HFFc6 (cell line): ENCODE measurements at places on chromosomes 7 and 10.

DNA sequence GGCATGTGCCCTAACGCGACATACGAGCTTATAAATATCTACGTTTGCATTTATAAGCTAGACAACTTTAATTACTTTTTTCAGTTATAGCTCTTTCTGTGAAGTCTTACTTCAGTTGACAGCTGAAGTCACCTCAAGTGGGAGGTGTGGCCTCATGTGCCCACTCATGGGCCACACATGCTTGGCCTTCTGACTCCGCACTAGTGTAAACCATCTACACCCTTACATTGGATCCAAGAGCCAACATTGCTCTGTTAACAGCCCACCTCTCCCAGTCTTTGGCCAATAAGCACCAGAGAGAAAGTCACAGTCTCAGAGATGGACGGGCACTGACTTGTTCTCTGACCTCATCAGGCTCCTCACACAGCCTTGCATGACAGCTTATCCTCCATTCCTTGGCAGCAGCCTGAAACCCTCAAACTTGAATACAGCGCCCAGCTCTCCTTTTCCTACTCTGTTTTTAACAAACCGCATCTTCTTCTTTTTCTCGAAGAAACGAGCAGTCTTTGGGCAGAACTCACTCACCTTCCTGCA is 70.9 kb upstream of the AMPH start:
- DNase-seq = no peak

- peak; percentile 69 for DNase-seq
Measured at GRCh38 chr7:116777651-116778281, 84.6 kb upstream of the CAPZA2 start.

DNA sequence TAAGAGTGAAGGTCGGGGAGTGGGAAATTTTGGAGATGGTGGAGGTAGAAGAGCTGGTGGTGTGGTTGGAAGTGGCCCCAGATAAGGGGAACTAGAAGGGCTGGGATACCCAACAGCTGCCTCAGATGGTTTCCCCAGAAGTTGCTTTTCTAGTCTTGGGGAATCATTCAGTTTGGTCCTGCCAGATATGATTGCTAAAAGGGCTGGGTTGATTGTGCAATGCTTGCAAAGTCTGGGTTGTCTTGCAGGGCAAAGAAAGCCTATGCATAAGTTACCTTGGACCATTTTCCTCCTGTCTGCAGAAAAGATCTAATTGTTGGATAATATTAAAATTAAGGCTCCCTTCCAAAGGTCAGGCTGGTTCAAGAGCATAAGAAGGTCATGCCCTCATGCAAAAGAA is 213.8 kb upstream of the ZNF804B start:
- DNase-seq = no peak

DNA sequence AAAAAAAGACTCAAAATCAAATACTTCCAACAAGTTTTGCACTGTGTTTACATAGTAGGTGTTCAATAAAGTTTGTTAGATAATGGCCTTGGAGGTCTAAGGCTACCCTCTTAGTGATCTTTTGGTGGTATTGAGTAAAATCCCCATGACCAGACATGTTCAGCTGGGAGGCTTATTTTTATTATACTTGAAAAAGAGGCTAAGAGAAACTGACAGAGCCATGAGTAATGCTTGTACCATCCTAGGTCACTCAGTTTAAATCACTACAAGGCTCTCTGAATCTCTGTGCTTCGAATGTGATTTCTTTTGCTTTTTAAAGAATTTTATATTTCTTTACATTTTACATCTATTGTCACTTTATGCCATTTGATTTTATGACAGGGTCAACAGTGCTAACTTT is 90.5 kb downstream of the TWIST1 start:
- peak; percentile 48 for DNase-seq

DNA sequence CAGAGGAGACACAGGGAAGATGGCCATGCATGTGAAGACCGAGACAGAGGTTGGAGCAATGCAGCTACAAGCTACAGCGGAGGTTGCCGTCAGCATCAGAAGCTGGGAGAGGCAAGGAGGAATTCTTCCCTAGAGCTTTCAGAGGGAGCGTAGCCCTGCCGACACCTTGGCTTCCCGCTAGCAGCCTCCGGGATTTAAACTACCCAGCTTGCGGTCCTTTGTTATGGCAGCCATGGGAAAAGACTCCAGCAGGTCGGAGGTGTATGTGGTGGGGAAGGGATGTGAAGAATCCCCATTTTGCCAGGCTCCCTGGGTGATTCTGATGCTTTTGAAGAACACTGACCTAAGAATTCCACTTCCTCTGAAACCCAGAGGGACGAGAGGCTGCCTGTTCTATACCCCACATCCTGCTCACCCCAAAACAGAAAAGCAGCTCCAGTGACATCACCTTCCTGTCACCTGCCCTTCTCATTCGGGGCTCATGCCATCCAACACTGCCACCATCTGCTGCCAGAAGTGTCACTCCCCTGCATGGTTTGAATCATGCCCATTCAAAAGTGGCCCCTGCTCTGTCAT is 3.3 kb upstream of the SEPHS1 start:
- DNase-seq = no peak

GRCh38 chr10:120188950-120189349 is 268.1 kb upstream of the PLPP4 start:
- DNase-seq = no peak

DNA sequence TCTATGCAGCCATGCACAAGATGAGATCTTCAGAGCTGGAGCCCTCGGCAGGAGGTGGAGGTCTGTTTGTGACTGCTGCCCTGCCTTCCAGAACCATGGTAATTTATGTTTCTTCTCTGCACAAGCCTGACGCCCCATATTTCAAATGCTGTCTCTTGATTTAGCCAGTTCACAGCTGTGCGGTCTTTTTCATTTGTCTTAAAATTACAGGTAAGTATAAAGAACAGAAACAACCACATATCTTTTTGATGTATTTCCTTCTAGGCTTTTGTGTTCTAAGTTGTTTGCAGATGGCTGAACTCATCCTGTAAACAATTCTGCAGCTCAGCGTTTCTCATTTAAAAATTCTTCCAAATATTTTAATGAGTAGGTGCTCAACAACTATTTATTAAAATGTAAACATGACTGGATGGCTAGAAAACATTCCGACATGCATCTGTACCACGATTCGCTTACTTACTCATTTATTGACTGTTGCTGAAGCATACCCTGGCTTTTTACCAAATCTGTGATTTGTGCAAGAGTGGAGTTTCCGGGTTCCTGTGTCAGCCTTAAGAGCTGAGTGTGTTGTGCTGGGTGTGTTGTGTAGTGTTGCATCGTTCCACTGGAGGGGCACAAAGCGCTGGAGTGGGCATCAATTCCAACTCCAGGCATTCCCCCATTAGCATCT is 58.9 kb downstream of the PIP4K2A start:
- DNase-seq = peak; percentile 80

GRCh38 chr10:48442809-48443177 is 136.3 kb downstream of the MAPK8 start:
- DNase-seq = no peak

- DNase-seq = no peak
Measured at GRCh38 chr10:127354992-127355391, 158.6 kb upstream of the INSYN2A start.

DNA sequence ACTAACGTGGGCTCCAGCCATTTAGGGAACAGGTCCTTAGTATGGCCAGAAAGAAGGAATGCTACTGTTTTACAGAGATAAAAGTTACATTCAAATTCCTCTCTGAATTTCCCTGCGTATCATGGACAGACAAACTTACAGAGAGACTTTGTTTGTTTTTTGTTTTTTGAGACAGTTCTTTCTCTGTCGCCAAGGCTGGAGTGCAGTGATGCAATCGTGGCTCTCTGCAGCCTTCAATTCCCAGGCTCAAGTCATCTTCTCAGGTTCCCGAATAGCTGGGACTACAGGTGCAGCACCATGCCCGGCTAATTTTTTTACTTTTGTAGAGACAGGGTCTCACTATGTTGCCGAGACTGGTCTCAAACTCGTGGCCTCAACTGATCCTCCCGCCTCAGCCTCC is 64.5 kb upstream of the MPP7 start:
- no peak for DNase-seq

- peak; percentile 81 for DNase-seq
Measured at GRCh38 chr10:71212318-71213126, at the start of gene UNC5B. Gene UNC5B, plus strand, starts transcription at chr10:71212570. Its CDS starts 416 bp downstream, at chr10:71212986.

DNA sequence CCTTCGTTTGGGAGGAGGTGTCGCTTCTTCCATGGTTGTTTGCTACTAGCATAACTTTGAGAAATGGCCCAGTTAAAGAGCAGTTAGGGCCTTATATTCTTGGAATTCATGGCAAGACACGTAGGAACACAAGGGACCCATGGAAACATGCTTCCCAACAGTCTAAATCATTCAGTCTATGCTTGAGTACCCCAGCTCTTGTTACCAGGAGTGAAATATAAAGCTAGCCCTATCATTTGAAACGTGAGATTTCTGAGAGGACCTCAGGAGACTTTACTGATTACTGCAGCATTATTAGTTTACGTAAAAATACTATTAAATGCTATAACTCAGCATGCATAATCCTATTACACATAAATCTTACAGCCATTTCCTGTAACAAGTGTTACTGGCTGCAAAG is 328.6 kb upstream of the CDC14C start:
- no peak for DNase-seq

DNA sequence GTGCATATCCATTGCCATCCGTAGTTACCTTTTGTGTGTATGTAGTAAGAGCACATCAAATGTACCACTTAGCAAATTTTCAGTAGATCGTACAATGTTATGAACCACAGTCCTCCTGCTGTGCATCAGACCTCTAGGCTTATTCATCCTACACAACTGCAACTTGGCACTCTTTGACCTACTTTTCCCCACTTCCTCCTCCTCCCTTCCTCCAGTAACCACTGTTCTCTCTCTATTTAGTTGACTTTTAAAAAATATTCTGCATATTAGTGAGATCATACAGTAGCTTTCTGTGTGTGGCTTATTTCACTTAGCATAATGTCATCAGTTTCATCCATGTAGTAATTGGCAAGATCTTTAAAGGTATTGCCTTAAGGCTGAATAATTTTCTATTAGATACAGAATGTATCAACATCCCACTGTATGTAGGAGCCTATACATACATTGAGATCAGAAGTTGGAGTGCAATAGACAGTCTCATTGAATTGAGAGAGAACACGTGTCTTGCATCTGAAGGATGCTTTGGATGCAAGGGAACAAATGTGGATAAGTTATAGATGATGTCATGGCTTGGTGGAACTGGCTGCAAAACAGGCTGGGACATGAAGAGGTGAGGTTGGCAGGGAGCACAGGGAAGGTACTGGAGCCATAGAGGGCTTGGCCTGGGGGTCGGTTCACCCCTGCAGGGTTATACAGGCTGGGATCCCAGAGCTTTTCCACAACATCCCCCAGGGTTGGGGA is 83.0 kb upstream of the FAM180A start:
- no peak for DNase-seq

GRCh38 chr7:68246189-68246633 is 1249.6 kb downstream of the TYW1 start:
- DNase-seq = no peak

DNA sequence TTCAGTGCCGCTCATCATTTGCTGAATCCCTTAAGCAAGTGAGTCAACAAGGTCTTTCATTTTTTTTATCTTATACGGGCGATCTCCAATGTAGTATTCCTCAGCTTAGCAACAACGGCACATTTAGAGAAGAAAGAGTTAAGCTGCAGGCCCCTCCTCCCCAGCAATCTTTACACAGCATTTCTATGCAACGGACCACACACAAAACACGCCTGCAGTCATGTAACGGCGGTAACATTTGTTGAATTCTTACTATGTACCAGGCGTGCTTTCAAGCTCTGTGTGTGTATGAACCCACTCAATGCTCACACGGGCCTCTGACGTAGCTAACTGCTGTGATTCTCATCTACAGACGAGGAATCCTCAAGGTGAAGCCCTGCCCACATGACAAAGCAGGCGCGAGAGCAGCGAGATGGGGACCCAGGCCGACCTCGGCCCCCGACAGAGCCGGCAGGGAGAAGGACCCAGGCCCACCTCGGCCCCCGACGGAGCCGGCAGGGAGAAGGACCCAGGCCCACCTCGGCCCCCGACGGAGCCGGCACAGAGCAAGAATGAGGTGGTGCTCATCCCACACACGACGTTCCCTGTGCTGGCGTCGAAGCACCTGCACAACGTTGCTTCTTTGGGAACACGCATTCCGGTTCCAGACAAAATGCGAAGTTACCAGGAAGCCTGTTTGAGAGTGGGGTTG is 240.7 kb downstream of the ZMYND11 start:
- no peak for DNase-seq

DNA sequence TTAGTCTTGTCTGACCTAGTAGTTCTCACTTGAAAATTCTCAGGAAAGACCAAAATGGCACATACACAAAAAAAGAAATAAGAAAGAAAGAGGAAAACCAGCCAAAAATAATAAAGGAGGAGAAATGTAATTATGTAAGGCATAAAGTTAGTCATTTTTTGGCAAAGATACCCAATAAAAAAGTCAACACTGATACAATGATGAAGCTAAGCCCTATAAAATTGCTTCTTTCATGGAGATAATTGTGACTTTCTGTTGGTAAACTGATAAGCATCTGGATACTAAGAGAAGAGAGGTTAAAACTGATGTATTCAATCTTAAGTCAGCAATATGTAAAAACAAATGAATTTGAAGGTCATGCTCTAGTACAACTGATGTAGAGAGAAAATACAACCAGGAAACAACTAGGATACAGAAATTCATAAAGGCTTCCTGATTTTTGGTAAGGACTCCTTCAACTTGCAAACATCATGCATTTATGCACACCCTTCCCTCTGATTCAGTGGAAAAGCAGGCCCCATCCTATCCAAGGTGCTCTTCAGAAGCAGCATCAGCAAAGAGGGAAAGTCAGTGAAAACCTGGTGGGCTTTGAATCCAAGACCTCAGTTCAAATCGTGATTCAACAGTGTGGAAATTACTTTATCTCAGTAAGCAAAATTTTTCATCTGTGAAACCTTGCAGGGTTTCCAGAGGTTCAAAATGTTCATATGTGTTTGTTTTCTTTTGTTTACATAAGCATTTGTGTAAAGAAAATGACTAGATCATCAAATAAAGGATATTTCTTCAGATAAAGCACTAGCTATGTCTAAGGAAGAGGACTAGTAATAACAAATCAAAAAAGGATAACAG is 32.6 kb downstream of the IMMP2L start:
- DNase-seq = peak; percentile 13

DNA sequence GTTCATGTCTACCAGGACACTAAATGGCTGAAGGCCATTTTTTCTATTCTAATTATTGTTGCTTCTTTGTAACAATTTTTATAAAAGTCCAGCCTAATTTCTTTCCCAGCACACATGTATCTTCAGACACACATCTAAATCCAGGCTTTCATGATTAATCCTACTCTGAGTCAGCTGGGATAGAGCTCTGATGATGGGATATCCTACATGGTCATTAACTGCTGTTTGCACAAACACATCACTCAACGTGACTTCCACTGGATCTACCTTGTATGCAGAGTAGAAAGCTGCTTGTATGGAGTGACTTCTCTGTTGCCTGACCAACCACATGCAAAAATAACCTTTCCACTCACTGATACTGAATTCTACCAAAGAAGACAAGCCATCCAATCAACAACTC is 260.9 kb downstream of the AHR start:
- peak; percentile 52 for DNase-seq

GRCh38 chr10:130747946-130748345 is 563.6 kb downstream of the TCERG1L start:
- DNase-seq = no peak

DNA sequence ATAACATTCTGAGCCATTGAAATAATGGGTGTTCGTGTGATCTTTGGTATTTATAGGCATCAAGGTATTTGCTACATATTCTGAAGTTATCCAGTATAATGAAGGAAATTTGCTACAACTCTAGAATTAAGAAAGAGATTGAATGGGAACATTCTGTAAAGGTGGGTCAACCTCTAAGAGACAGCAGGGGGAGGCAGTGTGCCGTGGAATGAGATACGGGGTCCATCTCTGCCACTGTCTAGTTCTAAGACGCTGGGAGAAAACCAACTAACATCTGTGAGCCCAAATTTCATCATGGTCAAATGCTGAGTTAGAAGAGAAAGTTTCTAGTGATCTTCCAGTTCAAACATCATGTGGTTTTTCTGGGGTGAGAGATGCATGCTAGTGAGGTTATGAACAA is 368.9 kb downstream of the SORCS1 start:
- DNase-seq = no peak
